ENCODE measurements at places on chromosomes 3 and 15.

DNA sequence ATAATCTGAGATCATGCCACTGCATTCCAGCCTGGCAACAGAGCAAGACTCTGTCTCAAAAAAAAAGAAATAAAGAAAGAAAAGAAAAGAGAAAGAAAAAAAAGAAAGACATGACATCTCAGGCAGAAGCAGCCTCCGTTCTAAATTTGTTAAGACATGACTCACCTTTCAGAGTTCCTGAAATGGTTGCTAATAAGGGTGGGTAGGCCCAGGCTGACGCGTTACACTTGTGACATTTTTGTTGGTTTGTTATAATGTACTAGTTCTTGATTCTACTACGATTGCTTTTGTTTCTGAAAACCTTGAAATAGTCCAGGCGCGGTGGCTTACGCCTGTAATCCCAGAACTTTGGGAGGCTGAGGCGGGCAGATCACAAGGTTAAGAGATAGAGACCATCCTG lies 21.0 kb downstream of the SLC25A20 start:
- no peak for DNase-seq

GRCh38 chr3:128447561-128448013 lies 19.1 kb downstream of the DNAJB8 start:
- no peak for DNase-seq

GRCh38 chr3:156334841-156335545 lies 214.6 kb downstream of the KCNAB1 start:
- no peak for DNase-seq

GRCh38 chr3:178440043-178440442 lies 96.2 kb upstream of the KCNMB2 start:
- no peak for DNase-seq

DNA sequence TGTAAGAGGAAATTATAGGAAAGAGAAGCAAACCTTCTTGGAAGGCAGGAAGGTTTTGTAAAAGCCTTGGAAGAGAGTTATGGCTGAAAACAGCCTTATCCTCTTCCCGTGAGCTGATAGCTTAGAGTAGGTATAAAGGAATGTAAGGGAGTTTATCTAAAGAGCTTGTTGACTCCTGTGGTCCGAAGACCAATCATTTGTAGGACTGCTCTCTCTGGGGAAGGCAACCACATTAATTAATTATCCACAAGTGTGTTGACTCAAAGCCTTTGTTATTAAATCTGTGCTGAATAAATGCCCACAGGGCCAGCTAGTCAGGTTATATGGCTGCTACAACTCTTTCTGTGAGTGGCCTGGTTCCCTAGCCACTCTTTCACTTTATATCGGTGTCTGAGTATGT lies 452.1 kb upstream of the RASGRP1 start:
- DNase-seq, result no peak

Measured in activated CD8-positive, alpha-beta memory T cell treated with anti-CD3 and anti-CD28 coated beads for 1 hour (primary cell).